ENCODE measurements at places on chromosomes 5 and 9. TPM values are rescaled to one million over a fixed set of nuclear protein-coding genes. Genes with fewer than 3 reads are reported as not detected.

GADD45G gene
- polyA plus RNA-seq, result 24.1 TPM

SLC6A19 gene
- polyA plus RNA-seq, result not detected

NDFIP1 gene
- polyA plus RNA-seq, result 24.3 TPM

MYMK gene
- polyA plus RNA-seq, result not detected

MCIDAS gene
- polyA plus RNA-seq, result not detected

SH3GL2 gene
- polyA plus RNA-seq, result 5.9 TPM

ALDH1A1 gene
- polyA plus RNA-seq, result 2.8 TPM

SLC6A18 gene
- not detected for polyA plus RNA-seq

NRARP gene
- 4.8 TPM for polyA plus RNA-seq

PRR7 gene
- 7.6 TPM for polyA plus RNA-seq

SV2C gene
- polyA plus RNA-seq, result 0.05 TPM

PCDHGA10 gene
- 2.1 TPM for polyA plus RNA-seq

SPAAR gene
- polyA plus RNA-seq, result 0.17 TPM

INSL4 gene
- not detected for polyA plus RNA-seq

TLX3 gene
- not detected for polyA plus RNA-seq

All from GM23338 (cell line).